Activated CD8-positive, alpha-beta T cell treated with anti-CD3 and anti-CD28 coated beads, Interleukin-2, amount 10 ng/mL, durations not matched to agents 7 days and 5 days (primary cell): ENCODE measurements at places on chromosomes 5 and 9.

GRCh38 chr9:4299005-4299795 is 668 bp downstream of the GLIS3 start:
- H3K36me3 ChIP-seq = no peaks in the 10 kb centered on the region
- H3K4me3 ChIP-seq = peak overlapping the region; percentile 89

GRCh38 chr5:177364159-177364962 is 6.6 kb downstream of the RGS14 start:
- peaks cover 75% of the 10 kb centered on the region for H3K4me1 ChIP-seq
- H3K27ac ChIP-seq = peak overlapping the region; percentile 54
- H3K36me3 ChIP-seq = peaks cover 56% of the 10 kb centered on the region
- no peaks in the 10 kb centered on the region for H3K27me3 ChIP-seq
- no peak overlapping the region for H3K4me3 ChIP-seq
- DNase-seq = no peak

GRCh38 chr9:127711226-127711701 is 4.2 kb downstream of the PTRH1 start:
- peaks cover 42% of the 10 kb centered on the region for H3K4me1 ChIP-seq
- H3K27ac ChIP-seq = no peak overlapping the region
- peaks cover 5% of the 10 kb centered on the region for H3K36me3 ChIP-seq
- peak; percentile 49 for DNase-seq
- H3K27me3 ChIP-seq = peaks cover 2% of the 10 kb centered on the region

- peaks cover 1% of the 10 kb centered on the region for H3K27me3 ChIP-seq
- no peak overlapping the region for H3K4me3 ChIP-seq
- no peaks in the 10 kb centered on the region for H3K36me3 ChIP-seq
- DNase-seq = no peak
- no peak overlapping the region for H3K27ac ChIP-seq
Observed at GRCh38 chr5:2047341-2047927, 164.7 kb upstream of the IRX4 start.
